ENCODE measurements at places on chromosomes 16 and 17.

DNA sequence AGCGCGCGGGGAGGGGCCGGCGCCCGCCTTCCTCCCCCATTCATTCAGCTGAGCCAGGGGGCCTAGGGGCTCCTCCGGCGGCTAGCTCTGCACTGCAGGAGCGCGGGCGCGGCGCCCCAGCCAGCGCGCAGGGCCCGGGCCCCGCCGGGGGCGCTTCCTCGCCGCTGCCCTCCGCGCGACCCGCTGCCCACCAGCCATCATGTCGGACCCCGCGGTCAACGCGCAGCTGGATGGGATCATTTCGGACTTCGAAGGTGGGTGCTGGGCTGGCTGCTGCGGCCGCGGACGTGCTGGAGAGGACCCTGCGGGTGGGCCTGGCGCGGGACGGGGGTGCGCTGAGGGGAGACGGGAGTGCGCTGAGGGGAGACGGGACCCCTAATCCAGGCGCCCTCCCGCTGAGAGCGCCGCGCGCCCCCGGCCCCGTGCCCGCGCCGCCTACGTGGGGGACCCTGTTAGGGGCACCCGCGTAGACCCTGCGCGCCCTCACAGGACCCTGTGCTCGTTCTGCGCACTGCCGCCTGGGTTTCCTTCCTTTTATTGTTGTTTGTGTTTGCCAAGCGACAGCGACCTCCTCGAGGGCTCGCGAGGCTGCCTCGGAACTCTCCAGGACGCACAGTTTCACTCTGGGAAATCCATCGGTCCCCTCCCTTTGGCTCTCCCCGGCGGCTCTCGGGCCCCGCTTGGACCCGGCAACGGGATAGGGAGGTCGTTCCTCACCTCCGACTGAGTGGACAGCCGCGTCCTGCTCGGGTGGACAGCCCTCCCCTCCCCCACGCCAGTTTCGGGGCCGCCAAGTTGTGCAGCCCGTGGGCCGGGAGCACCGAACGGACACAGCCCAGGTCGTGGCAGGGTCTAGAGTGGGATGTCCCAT lies 232.8 kb downstream of the SEC14L1 start:
- peak; percentile 20 for DNase-seq

DNA sequence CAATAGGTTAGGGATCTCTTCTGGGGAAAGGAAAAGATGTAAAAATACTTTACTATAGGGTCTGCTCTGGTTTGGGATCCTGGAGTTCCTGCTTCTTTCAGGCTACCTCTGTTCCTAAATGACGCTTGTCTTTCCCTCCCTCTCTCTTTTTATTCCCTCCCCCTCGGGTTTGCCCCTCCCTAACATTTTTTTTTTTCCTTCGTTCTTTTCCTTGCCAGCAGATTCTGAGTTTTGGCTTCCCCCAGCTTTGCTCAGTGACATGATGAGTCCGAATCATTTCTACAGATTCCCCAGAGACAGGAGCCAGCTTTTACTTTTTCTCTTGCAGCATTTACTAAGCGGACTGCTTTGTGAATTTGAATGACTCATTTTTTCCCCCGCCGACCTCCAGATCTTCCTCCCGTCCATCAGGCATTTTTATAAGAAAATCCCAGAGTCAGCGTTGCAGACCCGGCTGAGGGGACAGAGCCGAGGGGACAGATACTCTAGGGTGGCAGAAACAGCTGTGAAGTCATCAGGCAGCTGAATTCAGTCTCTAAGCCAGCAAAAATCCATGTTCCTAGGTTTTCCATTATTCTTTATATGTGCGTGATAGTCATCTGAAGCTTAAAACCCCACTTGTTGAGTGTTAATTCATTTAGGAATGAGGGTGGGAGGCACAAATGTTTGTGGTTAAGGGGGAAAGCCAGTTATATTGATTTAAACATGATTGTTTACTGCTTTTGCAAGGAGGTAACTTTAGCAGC lies at the start of gene TMEM100:
TMEM100 (minus strand) TSS at position 123 of the 746 bp plus-strand sequence. CDS start 1,794 bp downstream, outside the sequence.
- DNase-seq, result no peak

- no peak for DNase-seq
Observed at GRCh38 chr17:9115214-9116191, 94.2 kb downstream of the NTN1 start.

DNA sequence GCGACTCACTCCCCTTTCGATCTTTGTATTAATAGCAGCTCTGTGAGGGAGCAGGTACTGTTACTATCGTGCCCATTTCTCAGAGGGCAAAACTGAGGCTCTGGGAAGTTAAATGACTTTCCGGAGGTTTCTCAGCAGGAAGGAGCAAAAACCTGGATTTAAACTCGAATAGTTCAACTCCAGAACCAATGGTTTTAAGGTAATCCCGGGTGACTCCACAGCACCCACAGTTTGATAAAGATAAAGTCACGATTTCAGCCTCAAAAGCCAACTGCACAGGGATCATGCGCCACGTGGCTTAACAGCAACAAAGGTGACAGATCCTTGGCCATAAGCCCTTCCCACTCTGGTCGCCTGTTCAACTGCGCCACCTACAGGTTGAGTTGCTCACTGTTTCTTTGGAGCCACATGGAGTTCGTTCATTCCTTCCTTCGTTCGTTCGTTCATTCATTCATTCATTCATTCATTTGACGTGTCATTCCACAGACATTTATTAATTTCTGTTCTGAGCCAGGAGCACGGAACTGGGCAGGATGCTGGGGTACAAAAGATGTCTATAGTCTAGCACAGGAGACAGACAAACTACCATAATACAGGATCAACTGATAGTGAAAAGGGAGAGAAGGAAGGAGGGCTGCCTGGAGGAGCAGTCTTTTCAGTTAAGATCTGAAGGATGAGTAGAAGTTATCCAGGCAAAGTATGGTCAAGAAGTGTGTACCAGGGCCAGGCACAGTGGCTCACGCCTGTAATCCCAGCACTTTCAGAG lies 134.8 kb downstream of the HS3ST2 start:
- no peak for DNase-seq

DNA sequence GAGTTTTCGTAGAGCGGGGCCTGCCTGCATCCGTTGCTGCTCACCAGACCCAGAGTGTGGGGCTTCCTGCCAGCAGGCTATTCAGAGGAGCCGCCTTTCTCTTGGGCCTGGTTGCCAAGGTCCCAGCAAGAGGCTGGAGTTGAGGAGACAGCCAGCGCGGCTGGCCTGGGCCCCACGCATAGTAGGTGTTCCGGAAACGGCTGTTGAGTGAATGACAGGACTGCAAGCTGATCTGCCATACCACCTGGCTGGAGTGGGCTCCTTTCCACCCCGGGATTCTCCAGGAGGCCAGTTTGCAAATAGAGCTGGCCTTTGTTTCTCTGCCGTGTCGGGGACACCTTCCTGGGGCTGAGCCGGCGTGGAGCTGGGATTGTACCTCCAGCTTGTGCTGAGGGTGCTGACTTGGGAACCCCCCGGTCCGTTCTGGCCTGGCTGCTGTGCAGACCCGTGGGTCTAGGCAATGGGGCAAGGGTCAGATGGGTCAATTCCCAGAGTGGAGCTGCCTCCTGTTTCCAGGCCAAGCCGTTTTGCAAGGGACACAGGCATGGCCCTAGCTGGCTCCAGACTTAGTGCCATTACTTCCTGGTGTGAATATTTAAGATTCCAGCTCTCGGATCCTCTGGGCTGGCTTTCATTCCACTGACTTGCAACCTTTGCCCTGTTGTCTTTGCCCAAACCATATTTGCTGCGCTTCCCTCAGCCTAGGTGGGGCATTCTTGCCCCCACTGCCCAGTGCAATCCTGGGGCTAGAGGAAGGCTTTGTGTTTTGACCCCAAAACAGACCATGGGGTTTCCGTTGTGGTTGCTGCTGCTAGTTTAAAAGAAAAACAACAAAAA lies 68.8 kb downstream of the CMIP start:
- DNase-seq, result no peak

DNA sequence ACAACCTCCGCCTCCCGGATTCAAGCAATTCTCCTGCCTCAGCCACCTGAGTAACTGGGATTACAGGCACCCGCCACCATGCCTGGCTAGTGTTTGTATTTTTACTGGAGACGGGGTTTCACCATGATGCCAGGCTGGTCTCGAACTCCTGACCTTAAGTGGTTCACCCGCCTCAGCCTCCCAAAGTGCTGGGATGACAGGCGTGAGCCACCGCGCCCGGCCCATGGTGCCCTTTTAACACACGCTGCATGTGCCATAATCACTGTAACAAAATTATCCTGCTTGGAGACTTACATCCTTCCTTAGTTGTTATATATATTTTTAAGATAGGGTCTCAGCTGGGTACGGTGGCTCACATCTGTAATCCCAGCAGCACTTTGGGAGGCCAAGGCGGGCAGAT lies 5.4 kb downstream of the CD7 start:
- DNase-seq, result no peak

DNA sequence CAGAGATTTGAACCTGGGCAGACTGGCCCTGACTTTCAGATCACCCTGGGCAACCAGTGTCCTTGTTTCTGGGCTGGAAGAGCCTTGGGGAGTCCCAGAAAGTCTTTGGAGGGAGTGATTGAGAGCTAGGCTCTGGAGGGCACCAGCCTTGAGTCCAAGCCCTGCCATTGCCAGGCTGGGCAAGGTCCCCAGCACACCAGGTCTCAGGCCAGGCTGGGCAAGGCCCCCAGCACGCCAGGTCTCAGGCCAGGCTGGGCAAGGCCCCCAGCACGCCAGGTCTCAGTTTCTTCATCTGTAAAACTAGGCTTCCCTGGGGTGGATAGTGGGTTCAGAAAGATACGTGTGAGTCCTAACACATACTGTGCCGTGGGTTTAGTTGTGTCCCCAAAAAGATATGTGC lies 135.0 kb downstream of the IRF8 start:
- DNase-seq, result no peak

- no peak for DNase-seq
Observed at GRCh38 chr16:57574646-57575467, 32.4 kb downstream of the ADGRG5 start.

DNA sequence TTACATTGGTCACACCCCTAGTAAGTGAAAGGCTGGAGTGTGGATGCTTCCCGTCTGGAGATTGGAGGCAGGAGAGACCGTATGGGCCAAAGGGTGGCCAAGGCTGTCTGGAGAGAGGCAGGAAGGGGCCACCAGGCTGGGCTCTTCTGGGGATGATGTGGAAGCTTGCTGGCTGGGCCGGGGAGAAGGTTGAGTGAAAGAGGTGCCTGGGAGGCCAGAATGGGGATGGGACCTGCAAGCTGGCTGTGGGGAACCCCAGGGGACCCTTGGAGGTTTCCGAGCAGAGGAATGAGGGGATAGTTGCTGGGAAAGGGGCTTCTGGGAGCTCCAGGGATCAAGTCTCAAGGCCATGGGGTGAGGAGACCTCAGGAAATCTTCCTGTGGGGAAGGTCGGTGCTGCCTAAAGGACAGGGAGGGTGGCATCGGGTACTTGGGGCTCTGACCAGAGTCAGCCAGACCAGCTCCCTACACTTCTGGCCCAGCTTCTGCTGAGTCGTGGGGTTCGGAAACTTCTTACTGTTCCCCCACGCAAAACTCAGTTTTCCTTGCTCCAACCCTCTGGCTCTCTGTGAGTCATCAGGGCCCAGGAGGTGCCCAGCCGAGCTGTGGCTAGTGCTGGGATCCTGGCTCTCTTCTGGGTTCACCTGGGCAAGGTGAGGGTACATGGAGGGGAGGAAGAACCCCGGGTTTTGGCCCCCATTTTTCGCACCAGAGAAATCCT lies 3.1 kb downstream of the MRC2 start:
- no peak for DNase-seq
